ENCODE measurements at places on chromosomes 4 and X. TPM values are rescaled to one million over a fixed set of nuclear protein-coding genes. Genes with fewer than 3 reads are reported as not detected.

DNA sequence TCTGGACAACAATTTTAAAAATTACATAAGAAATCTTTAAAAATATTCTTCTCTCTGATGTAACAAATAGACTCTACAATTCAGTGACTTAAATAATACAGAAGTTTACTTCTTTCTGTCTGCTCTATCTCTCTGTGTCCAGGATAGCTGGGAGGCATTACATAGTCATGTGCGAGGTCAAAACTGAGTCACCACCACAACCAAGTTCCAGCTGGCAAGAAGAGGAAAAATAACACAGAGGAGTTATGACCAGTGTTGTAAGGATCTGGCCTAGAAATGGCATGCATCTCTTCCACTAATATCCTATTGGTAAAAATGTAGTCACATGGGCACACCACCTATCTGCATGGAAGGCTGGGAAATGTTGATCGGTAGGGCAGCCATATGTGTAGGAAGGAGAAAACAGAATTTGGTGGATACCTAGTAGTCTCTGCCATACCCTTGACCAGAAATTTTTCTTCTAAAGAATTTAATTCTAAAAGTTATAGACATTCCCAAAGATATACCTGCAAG, 39.4 kb upstream of the WDFY3 start:
- no peak for DNase-seq

- DNase-seq = no peak
Measured at GRCh38 chr4:64248186-64248585, 161.1 kb downstream of the TECRL start.

DNA sequence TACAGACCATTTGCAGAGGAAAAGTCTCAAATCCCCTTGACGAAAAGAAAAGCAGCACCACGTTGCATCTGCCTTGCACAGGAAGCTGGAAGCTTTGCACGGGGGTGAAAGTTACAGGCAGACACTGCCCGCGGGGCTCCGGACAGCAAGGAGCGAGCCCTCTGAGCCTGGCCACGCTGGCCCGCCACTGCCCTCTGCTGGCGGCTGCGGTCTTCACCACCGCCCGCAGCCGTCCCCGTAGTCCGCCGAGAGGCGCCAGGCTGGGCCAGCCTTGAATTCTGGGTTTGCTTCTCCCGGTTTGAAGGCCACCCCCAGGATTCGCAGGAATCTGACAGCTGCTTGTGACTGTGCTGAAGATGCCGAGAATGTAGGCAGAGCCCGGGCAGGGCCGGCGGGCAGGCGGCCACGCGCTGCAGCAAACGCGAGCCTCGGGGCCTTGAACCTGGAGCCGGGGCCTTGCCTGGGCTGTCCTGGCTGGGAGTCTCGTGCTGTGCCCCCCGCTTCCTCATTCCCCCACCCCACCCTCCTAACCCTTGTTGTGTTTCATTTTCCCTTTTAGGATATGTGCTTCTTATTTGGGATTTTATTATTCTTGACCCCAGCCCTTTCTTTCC, 49.2 kb downstream of the ENPP6 start:
- DNase-seq = peak; percentile 84

DNA sequence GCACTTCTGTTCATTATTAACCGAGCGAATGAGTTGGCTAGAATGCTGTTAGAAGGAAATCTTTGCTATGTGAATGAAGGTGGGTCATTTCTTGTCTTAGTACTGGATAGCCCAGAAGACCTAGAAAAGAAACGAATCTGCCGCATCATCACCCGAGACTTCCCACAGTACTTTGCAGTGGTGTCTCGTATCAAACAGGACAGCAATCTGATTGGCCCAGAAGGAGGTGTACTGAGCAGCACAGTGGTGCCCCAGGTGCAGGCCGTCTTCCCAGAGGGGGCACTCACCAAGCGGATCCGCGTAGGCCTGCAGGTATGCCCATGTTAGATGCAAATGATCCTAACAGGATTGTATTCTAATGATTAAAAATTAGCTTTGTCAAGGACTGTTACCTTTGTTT, 286.3 kb downstream of the ANK2 start:
- DNase-seq = no peak

GRCh38 chr4:70691661-70692060, 3.3 kb downstream of the UTP3 start:
- no peak for DNase-seq

DNA sequence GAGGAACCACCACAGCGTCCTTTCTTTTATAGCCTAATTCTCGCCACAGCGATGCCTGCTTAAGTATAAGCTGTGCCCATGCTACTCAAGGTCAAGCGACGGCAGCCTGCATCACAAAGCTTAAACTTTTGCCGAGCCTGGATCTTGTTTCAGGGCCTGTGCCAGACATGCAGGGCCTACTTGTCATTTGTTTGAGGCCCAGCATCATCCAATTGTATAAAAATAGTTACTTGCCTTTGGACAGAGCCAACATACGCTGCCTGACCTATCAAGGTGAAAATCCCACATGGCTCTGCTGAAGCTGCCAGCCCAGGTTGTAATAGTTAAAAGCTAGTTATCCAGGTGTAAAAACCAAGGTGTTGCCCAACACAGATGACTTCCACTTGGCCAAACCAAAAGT, 107.1 kb downstream of the TMEM131L start:
- no peak for DNase-seq

TENM3 gene
- not detected for total RNA-seq

ANK2 gene
- 0.69 TPM for total RNA-seq

CXCR3 gene
- total RNA-seq = 105 TPM

GLRA3 gene
- total RNA-seq = not detected
